Suprapubic skin (tissue), 4 donors: ENCODE measurements at places on chromosomes 1 and 21.

- no peak for DNase-seq
These were observed 837 bp upstream of the DESI2 start for GRCh38 chr1:244651956-244652622.

DNA sequence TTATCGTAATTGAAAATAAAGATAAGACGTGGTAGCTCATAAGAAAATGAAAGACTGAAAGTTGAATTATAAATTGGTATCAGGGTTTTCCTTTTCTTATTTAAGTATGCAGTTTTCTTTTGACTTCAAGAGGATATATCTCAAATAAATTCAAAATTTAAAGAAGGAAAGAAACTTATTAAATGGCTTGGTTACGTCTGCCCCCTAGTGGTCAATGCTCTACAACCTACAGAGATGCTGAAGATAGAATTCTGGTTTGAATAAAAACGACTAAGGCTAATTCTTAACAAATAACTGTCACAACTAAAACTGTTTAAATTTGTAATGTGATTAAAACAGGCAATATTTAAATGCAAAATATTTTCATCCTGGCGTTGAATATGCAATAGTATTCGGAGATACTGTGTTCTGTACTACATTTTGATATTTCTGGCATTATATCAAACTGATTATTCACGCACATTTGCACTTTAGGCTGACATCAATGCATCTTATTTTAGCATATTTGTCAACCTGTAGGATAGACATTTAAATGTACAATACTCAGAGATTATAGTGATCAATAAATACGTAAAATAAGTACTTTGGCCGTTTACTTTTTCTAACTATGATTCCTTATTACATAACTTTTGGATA is 26.8 kb downstream of the IFI44 start:
- DNase-seq: no peak

DNA sequence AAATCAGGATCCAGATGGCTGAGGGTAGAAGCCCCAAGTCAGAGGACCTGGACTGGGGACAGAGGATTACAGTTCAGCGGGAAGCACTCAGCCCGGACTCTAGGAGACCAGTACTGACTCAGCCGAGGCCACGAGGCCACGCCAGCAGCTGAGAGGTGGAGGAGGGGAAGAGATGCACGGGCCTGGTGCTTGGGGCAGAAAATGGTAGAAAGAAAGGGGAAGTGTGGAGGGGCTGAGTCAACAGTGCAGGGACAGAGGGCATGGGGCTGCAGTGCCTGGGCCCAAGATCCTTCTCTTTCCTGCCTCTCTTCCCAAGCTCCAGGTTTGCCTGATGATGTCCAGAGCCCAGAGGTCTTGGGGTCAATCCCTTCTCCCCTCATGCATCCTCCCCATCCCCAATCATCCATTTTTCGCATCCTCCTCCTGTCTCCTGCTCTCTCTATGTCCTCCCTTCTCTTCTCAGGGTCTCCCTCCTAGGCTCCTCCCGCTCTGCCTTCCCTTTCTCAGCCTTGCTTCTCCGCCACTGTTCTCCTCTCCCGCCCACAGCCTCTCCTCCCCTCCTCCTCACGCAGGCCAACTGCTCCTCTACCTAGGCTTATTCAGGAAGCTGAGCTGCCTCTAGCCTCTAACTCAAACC is 7.7 kb downstream of the ARHGEF2 start:
- DNase-seq: no peak

DNA sequence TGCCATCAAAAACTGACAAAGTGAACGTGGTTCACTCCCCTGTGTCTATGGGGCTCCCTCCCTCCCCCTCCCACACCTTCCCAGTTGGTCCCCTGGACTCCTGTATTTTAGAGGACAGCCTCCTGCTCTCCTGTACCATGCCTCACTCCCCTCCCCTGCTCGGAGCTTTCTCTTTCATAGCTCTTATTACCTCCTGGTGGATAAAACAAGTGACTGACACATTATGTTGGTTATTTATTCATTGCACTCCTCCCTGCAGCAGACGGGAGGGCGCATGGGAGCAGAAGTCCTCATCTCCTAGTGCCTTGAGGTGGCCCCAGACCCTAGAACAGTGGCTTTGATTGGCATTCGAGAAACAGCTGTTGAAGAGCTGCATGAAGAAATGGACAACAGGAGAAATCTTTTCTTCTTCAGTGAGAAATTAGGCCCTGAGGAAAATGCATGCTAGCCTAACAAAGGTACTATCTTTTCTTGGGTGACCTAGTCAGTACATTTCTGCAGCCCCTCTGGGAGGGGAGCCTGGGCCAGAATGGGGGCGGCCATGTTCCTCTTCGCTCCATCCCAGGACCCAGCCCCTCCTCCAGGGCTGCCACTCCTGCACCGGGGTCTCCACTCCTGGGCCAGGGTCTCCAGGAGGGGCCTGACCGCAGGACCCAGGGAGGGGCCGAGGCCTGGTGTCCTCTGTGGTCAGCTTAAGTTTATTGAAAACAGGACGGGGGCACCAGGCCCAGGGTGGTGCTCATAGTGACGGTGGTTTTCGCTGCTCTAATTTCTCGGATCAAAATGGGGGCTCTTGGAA is 1.2 kb upstream of the TFF1 start:
- no peak for DNase-seq

DNA sequence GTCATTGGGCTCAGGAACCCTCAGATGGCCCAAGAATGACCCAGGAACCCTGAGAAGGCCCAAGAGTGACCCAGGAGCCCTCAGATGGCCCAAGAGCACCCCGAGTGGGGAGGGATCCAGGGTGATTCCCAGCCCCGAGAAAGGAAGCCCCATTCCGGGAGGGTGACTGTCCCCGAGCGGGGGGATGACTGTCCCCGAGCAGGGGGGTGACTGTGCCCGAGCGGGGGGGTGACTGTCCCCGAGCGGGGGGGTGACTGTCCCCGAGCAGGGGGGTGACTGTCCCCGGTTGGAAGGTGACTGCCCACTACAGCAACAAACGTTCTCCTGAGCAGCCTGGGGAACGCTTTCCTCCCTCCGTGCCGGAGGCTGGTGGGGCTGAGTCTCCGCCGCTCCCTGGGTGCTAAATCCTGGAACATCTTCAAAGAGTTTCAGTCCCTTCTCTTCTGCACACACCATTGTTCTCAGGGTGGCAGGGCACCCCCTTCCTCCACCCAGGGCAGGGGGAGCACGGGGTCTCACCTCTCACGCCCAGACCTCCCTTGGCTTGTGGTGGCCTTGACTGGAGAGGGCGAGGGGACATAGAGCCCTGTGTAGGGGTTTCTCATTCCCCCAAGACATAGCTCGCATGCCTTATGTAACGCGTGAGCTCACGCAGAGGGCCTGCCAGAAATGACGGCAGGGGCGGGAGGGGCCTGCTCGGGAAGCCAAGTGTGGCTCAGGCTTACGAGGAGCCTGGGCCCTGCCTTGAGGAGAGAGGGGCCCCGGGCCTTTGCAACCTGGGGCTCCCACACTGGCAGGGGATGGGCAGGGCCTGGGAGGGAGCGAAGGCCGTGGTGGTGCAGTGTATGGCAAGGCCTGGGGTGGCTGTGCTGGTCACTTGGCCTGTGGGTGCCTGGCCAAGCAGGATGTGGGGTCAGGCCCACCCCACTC is 14.3 kb upstream of the SKI start:
- peak; percentile 93 for DNase-seq

- DNase-seq: no peak
These were observed 40.8 kb upstream of the TP53BP2 start for GRCh38 chr1:223886516-223886921.
